NCI-H446 (cell line): ENCODE measurements at places on chromosomes 13 and 19.
A peak's percentile ranks its signal among the peaks of the same experiment; 100 is the strongest.

- DNase-seq = no peak
Measured at GRCh38 chr19:46678110-46678732, 17.2 kb upstream of the DACT3 start.

DNA sequence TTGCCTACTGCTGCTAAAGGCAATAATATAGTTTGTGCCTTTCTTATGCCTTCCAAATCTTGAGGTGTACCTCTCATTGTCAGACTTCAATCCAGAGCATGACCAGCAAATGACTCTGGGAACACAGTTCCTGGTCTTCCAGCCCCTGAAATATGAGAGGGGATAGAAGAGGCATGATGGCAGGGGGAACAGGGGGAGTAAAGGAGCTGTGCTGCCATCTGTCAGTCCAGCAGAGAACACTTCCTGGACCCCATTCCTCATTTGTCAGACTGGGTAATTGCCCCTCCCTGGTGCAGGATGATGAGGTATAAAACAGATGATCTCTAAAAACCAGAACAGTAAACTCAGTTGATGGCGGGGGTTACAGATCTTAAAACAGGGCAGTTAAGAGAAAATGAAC lies 618.7 kb downstream of the DIAPH3 start:
- DNase-seq = no peak

DNA sequence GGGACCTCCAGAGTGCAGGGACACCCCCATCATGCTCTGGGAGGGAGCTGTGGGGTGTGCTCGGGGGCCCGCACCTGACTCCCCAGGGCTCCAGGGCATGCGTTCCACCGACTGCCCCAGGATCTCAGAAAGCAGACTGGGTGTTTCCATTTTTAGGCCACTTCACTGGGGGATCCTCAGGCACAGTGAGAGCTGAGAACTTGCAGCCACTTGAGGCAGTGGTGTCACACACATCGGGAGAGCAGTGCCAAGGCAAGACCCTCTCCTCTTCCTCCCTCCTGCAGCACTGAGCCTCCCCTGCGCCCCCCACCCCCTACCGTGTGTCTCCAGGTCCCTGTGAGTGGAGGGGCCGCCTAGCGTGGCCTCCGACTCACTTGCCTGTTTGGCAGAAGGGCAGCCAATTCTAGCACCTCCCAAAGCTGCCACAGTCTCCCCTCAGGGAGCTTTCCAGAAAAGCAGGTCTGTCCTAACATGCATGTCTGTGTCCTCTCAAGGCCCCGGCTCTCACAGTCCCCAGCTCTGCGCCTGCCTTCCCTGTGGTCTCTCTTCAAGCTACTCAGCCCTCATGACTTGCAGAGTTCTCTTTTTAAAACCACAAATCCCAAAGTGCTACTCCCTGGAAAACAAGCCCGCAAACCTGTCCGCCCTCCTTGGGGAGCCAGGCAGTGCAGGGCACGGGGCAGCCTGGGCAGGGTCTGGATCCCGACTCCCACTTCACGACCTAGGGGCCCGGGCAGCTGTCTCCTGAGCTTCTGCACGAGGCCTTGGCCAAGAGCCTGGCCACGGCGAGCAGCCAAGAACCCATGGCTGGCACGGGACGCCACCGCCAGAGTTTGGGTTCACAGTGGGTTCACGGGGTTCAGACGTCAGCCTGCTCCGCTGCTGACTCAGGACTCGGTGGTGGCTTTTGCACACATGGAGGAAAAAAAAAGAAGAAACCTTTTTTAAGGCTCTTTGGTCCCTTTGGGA lies 94.1 kb downstream of the STK24 start:
- peak; percentile 58 for DNase-seq

DNA sequence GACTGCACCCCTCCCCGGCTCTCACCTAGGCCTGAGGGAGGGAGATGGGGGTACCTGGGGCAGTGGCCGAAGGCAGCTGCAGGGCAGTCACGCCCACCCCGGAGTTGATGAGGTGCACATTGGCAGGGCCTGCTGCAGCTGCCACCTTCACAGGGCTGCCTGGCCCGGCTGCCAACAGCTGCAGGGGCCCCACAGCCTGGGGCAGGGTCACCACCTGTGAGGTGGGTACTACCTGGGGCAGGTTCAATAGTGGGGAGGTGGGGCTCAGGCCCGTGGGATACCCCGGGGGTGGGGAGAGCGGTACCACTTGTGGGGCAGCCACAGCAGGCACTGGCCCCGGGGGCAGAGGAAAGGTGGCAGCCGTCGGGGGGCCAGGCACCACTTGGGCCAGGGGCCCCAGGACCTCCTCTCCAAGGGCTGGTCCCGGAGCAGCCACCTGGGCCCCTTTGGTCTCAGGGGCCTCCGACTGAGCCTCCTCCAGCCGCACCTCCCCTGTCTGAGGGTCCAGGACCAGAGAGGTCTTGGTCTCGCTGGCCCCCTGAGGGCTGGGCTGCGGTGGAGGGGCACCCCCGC lies 2.7 kb downstream of the SIX5 start:
- no peak for DNase-seq

GRCh38 chr13:47832458-47832972 lies 168.6 kb downstream of the SUCLA2 start:
- DNase-seq = no peak

DNA sequence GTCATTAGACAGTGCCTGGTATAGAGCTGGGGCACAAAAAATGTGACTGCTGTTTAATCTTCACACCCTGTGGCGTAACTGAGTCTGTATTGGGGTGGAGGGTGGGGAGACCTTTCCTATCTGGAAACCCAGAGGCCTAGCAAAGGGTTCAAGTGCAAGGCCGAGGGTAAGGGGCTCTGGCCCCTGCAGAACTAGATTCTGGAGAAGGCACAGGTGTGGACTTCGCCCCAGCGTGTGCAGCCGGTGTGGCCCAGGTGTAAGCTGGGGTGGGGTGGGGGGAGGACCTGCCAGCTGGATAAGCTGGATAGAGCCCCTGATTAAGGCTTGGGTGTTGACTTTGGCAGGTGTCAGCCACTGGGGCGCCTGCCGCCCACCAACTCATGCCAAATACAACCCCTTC lies 1.3 kb downstream of the RAB3D start:
- no peak for DNase-seq

DNA sequence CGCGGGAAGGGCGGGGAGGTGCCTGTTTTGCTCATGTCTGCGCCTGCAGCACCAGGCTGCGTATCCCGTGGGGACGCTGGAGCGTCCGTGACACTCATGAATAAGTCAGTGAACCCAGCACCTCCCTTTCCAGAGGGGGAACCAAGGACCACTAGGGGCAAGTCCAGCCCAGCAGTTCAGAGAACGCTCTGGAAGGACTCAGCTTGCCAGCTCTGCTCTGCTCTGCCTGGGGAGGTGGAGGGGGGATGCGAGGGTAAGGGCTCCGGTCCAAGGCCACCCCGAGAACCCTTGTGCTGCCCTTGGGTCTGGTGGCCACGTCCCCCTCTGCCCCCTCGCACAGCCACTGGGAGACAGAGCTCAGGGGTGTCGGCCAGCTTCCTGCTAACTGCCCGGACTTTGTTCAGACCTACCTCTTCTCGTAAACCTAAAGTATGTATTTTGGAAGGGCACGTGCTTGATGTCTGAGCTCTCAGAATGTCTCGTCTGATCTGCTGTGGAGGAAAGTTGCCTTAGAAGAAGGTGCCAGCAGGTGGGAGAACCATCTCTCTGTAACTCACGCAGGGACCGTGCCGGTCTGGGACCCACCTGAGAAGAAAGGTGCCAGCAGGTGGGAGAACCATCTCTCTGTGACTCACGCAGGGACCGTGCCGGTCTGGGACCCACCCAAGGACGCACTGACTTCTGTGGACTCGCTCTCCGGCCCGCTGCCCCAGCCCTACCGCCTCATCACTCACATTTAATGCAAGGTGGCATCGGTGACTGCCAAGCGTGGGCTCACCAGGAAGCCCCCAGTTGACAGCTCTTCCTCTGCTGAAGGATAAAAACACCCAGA lies 34.1 kb downstream of the TMEM255B start:
- DNase-seq = no peak

DNA sequence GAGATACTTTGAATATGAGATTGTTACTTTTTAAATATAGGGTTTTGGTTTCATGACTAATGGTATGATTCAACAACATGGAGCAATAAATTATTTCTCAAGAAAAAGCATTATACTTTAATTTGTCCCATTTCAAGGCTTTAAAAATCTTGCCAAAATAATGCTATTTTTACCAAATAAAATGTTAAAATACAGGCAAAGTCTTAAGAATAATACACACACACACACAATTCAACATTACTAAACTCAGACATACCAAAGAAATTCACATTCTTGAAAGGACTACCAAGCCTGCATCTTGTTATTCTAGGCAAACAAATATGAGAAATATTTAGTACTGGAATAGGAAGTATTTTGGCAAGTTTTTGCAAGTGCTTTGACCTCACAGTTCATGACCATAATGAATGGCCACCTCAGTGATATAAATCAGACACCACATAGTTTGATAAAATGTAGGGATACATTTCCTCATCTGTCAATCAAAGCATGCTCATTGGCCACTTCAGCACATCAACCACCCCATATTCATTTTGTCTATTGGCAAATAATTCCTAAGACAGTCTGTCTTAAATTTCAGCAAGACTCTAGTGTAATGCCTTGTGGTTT lies 107.2 kb downstream of the NALCN start:
- no peak for DNase-seq

DNA sequence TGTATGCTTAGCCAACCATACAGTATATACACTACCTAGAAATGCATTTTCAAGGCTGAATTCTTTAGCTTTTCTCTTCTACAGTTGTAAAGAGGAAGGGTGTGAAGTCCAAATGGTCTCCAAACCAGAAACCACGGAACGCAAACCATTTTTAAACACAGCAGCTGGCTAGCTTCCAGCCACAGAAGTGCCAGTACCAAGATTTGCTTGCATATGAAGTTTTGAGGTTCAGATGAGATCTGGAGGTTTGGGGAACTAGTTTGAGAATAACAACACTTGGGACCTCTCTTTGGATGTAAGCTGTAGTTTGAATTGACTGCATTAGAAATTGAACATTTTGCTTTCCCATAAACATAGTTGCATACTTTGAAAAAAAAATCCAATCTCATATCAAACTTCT lies 1243.5 kb downstream of the EFNB2 start:
- DNase-seq = no peak

- DNase-seq = no peak
Measured at GRCh38 chr13:41006978-41007743, 12.0 kb downstream of the ELF1 start.

GRCh38 chr13:50358231-50359040 lies 343.2 kb downstream of the KCNRG start:
- peak; percentile 76 for DNase-seq

DNA sequence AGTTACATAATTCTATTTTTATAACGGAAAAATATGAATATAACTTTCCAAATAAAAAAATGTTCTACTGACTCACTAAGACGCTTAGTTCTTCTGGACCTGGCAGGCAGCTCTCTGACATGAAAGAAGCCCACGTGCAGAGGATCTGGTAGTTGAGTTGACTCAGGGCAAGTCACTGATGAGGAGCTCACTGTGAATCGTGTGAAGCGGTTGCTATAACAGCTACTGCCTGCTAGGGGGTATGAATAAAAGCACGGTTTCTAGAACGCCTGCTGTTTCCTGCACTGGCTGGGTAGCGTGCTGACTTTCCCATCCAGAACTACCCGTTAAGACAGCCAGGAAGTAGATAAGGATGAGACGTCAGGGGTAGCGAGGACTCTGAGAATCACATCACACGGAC lies 54.7 kb upstream of the WASF3 start:
- DNase-seq = no peak

- no peak for DNase-seq
Measured at GRCh38 chr13:110506859-110507566, 54.5 kb downstream of the RAB20 start.

GRCh38 chr19:18672606-18673337 lies 10.7 kb upstream of the CRTC1 start:
- peak; percentile 30 for DNase-seq

DNA sequence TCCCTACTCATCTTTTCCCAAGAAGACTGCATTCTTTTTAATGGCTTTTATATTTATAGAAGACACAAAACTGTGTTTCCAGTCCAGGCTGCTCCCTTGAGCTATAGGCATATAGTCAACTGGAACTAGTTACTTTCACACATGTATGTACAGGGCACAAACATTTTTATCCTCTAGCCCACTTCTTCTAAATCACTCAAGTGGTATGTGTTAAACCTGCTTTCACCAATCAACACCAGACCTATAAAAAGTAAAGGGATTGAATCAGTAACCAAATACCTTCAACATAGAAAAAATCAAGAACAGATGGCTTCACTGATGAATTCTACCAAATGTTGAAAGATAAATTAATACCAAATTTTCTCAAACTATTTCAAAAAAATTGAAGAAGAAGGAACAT lies 584.2 kb upstream of the SLITRK1 start:
- DNase-seq = no peak

DNA sequence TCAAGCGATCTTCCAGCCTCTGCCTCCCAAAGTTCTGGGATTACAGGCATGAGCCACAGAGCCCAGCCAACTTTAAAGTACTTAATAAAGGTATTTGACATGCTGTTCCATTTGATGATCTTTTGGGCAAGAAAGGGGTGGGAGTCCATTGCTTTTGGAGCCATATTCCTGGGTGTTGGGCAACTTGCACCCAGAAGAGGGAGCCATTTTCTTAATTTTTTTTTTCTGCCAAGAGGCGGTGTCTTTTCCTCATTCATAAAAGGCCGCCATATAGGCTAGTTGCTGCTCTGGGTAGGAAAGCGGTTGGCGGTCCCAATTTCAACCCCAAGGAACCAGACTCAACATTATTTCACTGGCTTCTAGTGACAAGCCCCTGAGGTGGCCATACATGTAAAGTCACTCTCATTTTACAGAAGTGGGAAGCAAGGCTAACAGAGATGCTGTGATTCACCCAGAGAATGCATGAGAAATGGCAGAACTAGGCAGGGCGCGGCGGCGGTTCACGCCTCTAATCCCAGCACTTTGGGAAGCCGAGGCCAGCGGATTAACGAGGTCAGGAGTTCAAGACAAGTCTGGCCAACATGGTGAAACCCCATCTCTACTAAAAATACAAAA lies 139.6 kb downstream of the CACNA1A start:
- no peak for DNase-seq

GRCh38 chr19:13574933-13575332 lies 68.7 kb upstream of the CACNA1A start:
- peak; percentile 11 for DNase-seq

- DNase-seq = no peak
Measured at GRCh38 chr19:29842471-29843179, 30.8 kb downstream of the CCNE1 start.

DNA sequence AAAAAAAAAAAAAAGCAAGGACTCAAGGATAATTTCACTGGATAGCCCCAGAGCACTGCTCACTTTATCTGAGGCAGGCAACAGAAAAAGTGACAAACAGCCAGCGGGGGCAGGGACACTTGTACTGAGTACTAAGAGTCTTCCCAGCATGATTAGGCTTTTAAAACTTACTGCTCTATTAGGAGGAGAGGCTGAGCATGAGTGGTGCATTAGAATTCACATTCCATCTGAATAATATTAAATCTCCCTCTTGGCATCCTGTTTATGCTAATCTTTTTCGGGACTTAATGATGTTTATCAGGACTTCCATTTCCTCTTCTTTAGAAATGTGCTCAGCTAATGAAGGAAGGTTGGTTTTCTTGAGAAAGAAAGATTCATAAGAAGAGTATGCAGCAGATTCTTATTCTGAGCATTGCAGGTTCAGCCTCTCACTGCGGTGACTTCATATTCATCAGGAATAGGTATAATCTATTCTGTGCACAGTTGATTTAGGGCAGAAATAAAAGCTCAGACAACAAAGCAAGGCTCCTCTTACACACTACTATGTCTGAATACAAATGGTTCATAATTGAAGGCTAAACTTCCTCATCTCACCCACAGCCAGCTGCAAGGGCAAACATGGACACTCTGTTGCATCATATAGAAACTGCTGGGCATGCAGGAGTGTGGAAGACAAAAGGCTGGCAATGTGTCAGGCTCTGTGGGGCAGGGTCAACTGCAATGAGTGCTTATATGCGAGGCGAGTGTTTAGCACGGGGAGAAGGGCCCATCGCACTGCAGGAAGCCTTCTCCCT lies 107.0 kb downstream of the KL start:
- no peak for DNase-seq
